ENCODE measurements at places on chromosomes 7 and 10.

- no peak for DNase-seq
Observed at GRCh38 chr7:53070883-53071282, 35.5 kb downstream of the POM121L12 start.

DNA sequence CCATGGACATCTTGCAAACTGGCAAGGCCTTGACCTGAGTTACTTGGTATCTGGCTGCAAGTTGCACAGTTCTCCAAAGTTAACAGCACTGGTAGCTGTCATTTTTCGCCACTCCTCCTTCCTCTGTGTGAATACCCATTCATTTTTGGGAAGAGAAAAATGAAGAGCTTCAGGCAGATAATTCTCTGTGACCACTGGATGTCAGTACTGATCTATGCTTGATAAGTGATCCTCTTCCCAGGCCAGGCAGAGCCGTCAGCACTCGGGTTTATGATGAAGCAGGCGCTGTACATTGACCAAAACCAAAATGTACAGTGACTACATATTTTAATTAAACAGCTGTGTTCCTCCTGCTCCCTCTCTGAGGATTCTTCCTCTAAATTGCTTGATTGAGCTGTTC lies 55.9 kb upstream of the PDZD8 start:
- DNase-seq: no peak

- no peak for DNase-seq
Observed at GRCh38 chr10:132534391-132535064, 3.1 kb upstream of the INPP5A start.

DNA sequence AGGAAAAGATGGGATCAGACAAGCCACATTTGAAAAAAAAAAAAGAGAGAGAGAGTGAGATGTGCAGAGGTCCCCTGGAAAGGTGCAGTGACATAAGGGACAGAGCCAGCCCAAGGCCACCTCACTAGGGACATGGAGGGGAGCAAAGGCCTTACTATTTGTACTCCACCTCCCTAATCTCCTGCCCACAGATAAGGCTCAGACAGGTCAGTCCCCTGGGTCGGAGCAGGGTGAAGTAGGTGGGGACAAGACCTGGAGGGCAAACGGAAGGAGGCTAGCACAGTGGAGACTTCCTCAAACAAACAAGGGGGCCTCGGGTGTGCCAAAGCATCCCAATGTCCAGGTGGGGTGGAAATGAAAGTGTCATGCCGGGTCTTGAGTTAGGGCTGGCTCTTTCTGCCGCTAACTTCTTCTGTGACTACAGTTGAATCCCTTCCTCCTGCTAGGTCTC lies 7.0 kb downstream of the PRF1 start:
- no peak for DNase-seq

GRCh38 chr10:18409599-18410397 lies 241.6 kb downstream of the NSUN6 start:
- DNase-seq: no peak

GRCh38 chr10:21125471-21126228 lies 228.5 kb upstream of the NEBL start:
- DNase-seq: no peak

- DNase-seq: no peak
Observed at GRCh38 chr10:49360271-49361177, 35.4 kb downstream of the DRGX start.

DNA sequence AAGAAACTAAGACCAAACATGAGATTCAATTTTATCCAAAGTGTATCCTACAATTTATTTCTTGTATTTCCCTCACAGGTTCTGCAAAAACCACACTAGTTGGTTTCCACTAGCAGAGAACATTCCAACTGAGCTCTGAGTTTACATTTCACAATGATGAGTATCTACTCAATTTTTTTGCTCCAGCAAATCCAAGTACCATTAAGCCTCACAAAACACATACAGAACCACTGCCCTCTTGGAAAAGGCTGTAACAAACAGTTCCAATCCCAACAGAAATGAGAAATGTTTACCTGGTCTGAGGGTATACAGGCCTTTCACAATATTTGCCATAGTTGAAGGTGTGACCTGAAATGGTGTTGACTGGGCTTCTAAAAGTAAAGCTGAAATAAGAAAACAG lies 59.9 kb downstream of the CACUL1 start:
- DNase-seq: no peak

DNA sequence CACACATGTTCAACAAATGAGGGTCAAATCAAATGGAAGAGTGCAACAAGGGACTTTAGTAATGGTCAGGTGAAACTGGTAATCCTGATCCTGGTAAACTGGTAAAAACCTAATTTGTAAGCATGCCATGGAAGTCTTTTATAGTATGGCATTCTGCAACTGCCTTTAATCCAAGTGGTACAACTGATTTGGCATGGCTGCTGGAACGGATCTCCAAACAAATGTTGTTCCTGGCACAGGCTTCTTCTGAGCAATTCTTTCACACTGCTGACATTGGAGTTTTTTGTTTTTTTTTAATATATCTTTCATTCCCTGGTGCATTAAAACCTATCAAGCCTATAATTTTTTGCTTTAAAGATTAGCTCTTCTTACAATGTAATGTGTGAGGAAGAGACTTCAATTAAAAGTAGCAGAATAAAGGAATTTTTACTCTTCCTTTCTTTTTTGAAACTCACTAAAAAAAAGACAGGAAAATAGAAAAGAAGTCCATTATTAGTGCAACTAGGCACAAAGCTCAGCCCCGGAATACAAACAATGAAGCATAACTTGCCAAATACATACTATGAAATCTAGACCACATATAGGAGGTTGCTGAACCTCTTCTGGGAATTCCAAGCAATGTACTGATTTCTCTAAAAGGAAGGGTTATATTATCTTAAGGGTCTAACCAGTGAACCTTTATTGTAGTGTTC lies 79.3 kb upstream of the OIT3 start:
- DNase-seq: no peak

GRCh38 chr7:66204822-66205740 lies at the start of gene TPST1:
Gene TPST1, plus strand, starts transcription at chr7:66205334. Its CDS starts 35,092 bp downstream, at chr7:66240426.
- DNase-seq: peak; percentile 46

DNA sequence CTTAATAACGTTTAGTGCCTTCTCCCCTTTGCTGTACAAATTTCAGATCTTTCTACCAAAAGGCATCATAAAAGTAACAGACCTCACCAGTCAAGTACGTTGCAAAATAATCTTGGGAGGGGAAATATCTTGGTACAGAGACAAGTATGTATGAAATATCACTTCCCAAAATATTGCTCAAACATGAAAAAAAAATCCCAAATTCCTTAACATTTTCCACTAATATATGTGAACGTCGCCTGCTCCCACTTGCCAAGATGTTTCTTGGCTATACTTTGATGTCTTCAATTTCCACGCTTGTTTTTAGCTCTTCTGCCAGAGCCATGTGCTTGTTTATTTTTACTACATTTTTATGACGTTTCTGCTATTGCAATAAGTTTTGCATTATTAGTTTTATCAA lies 223.5 kb downstream of the PLXNA4 start:
- no peak for DNase-seq

DNA sequence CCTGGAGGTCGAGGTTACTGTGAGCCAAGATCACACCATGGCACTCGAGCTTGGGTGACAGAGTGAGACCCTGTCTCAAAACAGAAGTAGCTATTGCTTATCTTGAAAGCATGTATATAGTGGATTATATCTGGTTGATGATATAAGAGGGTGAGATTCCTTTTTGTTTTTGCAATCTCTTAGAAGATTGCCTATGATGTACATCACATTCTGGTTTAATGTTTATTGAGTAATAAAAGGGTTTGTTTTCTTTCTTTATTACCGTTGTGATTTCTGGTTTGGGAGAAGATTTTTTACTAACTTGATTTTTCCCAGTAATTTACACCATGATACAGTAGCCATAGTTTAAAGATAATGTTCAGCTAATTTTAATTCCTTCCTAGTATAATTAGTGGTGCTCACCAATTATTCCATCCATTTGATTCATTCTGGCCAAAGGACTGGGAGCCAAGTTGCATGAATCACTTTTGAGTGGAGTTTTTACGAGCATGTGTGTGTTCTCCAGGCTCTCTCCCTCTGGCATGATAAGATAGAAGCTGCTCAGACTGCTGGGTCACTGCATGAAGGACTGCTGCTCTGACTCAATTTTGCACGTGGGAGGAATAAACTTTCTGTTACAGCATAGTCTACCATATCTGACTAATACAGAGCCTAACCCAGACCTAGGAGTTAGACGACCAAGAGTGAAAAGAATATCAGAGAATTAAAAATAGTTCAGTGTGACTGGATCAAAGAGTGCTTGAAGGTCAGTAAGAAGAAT lies 13.5 kb upstream of the TSPAN13 start:
- no peak for DNase-seq

DNA sequence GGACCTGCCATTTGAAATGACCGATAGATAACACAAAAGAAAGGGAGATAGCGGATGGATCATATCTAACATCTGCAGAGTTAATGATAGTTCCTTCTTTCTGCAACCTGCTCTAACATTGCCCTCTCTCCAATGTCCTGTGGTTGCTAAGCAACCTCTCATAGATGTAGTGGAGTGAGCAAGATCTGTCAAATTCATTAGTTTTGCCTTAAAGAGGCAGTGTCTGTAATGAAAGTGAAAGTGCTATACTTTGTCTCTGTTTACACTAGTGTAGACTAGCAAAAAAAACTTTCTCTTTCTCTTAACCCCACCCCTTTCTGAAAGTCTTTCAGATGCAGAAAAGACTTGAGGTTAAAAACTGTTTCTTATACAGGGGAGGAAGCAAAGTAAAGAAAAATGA lies 1196.9 kb downstream of the SORCS3 start:
- DNase-seq: no peak

DNA sequence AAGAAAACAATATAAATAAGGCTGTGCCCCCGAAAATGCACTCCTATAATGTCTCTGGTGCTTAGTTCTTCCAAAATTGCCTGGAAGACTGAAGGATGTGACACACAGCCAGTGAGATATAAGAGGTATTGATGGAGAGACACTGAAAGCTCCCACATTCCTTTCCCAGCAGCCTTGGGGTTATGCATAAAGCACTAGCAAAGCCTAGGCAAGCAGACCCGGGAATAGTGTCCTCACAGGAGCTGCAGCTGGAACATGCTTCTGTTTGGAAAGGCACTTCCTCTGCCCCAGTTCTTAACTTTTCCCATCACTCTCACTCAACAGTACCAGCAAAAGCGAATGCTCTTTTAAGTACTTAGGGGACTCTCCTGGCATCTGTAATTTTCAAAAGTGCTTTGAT lies 178.0 kb downstream of the AMPH start:
- no peak for DNase-seq

DNA sequence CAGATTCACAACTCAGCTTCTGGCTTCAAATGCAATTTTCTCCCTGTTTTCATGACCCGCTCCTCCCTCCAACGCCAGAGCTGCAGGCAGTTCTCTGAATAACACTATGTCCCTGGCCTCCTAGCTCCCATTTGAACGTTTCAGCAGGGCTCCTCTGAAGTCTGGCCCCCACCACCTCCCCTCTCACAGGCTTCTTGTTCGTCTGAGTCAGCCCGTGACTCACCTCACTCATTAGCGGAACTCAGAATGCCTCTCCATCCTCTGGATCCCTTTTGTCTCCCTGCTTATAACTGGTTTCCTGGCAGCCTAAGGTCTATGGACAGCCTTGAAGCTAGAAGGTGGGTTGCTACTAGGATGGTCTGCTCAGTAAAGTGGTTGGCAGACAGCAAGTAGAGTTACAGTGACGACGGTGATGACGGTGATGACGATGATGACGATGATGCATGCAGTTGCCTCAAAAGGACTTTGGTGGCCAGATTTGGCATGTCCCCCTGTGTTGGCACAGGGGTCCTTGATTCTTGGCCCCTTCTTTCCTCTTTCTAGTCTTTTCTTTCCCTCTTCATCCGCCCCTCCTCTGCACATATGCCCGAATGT lies 83.3 kb upstream of the MKLN1 start:
- DNase-seq: no peak

GRCh38 chr7:21828841-21829240 lies 116.9 kb downstream of the CDCA7L start:
- no peak for DNase-seq

GRCh38 chr7:43557831-43558495 lies 24.9 kb upstream of the STK17A start:
- DNase-seq: no peak

- DNase-seq: no peak
Observed at GRCh38 chr7:74329225-74329624, 40.0 kb downstream of the CLIP2 start.

DNA sequence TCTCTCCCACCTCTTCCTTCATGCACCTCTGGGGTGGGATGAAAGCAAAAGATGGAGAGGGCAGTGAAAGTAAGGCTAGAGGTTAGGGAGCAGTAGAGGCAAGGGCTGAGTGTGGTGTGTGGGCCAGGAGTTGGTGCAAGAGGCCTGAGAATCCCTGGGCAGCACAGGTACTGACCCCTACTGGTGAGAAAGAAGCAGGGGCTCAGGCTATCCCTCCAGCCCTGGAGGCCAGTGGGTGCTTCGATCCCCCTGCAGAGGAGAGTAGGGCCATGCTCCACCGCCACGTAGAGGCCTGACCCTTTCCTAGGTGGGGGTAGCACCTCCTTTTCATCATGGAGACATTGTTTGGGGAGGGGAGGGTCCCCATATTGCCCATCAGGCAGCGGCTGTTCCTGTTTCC lies 9.8 kb downstream of the CDHR1 start:
- DNase-seq: no peak

DNA sequence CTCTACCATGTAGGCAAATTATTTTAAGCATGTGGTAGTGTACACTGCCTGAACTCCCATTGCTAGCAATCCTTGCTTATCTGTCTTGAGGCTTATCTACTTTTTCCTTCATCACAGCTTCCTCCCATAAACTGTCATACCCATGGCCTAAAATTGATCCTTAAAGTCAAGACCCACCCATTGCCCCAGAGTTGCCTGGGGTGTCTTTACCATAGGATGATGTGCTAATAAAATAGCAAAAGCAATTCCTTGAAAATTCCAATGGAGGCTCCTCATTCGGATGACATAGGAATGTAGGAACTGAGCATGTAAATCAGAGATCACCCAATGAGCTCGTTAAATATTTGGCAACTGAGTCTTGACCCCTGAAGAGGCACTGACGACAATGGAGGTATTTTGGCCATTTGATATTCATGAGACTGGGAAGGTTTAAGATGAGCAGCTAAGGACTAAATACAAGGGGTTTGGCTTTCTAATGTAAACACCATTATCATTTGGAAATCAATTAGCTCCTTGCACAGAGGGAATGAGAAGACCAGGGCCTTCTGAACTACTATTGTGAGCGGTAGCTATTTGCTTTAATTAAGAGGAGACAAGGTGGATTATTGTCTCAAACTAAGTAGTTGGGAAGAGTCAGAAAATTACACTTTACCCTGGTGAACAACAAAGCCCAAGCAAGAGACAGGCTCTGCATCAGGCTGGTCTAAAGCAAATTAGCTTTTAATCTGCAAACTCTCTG lies 234.9 kb downstream of the GATA3 start:
- DNase-seq: no peak

GRCh38 chr10:110808615-110809014 lies 63.1 kb upstream of the PDCD4 start:
- no peak for DNase-seq

- DNase-seq: peak; percentile 28
Observed at GRCh38 chr10:47311193-47311931, 10.9 kb upstream of the GDF2 start.
